ENCODE measurements at places on chromosomes 13 and 19. TPM values are rescaled to one million over a fixed set of nuclear protein-coding genes. Genes with fewer than 3 reads are reported as not detected.

DNA sequence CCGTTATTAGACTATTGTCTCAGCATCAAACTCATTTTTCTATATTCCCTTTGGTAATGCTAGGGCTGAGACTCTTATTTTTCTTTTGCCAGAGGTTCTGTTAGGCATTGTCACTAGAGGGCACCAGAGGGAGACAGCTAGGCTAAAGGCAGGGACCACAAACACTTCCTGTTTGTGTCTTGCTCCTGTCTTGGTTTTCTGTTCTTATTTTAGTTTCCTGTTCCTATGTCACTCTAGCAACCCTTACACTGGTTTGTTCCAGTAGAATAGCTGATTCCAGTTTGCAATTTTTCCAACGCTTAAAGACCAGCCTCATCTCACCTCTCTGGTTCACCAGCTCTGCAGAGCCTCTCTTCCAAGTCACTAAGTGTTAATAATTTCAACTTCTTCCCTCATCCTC, 772.0 kb downstream of the DIAPH3 start:
- peak; percentile 66 for DNase-seq

DNA sequence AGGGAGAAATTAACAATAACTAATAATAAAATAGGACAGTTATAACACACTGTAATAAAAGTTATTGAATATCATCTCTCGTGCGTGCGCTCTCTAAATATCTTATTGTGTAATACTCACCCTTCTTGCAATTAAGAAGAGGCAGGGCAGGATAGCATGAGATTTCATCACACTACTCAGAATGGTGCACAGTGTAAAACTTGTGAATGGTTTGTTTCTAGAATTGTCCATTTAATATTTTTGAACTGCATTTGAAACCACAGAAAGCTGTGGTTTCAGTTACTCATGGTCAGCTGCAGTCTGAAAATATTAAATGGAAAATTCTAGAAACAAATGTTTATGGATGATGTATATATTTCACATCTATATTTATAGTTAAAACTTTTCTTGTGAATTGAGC, 161.1 kb downstream of the DCT start:
- DNase-seq: peak; percentile 75

GRCh38 chr19:51566489-51567100, 4.5 kb upstream of the ZNF175 start:
- DNase-seq: no peak

DNA sequence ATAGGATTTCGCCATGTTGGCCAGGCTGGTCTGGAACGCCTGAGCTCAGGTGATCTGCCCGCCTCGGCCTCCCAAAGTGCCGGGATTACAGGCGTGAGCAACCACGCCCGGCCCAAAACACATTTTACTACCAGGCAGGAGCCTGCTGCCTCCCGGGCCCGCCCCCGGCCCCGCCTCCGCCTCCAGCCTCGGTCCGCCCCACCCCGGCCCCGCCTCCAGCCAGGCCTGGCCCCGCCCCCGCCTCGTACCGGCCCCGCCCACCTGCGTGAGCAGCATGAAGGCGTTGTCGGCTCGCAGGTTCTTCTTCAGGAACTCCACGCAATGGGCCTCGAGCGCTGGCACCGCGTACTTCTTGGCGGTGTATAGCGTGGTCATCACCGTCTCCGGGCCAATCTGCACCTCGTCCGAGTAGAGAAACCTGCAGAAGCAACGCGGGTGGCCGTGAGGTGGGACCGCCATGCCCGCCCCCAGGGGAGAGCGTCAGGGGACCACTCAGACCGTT, 22.7 kb downstream of the BTBD2 start:
- DNase-seq: no peak

- DNase-seq: no peak
These were observed 50.6 kb downstream of the CELF5 start for GRCh38 chr19:3274942-3275582.

- peak; percentile 81 for DNase-seq
These were observed 1.6 kb upstream of the TNNI3 start for GRCh38 chr19:55158848-55159749.

- peak; percentile 96 for DNase-seq
These were observed 135.1 kb upstream of the FRY start for GRCh38 chr13:31896427-31896826.

DNA sequence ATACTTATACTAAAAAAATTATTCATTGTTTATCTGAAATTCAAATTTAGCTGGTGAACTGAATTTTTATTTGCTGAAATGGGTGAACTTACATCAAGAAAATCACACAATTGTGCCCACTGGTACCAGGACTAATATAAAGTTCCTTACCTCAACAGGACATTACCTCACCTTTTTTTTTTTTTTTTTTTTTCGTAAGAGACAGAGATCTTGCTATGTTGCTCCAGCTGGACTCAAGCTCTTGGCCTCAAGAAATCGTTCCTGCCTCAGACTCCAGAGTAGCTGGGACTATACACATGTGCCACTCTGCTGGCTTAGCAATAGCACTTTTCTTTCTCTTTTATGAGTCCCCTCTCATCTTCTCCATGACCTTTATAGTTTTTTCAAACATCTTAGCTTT, 22.5 kb upstream of the NDFIP2 start:
- DNase-seq: no peak

DNA sequence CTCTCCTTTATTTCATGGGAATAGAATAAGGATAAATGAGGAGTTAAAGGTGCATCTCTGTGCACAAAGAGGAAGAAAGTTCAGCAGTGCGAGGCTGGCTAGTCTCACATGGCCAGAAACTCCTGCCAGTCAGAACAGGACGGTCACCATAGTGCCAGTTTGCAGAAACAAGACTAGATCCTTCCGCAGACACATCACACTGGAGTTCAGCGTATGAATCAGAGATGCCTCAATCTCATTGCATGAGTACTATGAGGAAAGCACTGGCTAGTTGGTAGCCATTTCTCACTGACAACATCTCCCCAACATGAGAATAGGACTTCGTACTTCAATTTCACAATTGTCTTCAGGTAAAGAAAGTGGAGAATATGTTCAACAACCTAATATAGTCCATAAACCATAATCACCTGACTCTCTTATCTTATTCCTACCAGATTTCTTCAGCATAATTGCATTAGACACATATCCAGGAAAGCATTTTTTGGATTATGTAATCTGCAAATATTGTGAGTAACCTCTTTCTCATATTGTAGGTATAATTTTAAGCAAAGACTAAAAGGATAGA, 34.9 kb downstream of the RXFP2 start:
- no peak for DNase-seq

- peak; percentile 86 for DNase-seq
These were observed at the start of gene CEBPG for GRCh38 chr19:33373453-33374235. TSS of gene CEBPG (plus strand) at chr19:33373709. CDS start at chr19:33379240, 5,531 bp downstream.

GRCh38 chr19:56142087-56142787, 1.1 kb downstream of the ZNF444 start:
- DNase-seq: no peak

LRRC63 gene
- total RNA-seq: not detected

- no peak for DNase-seq
These were observed 111.6 kb downstream of the GGACT start for GRCh38 chr13:100476963-100477362.

ZNF772 gene
- total RNA-seq: 17.9 TPM

DNA sequence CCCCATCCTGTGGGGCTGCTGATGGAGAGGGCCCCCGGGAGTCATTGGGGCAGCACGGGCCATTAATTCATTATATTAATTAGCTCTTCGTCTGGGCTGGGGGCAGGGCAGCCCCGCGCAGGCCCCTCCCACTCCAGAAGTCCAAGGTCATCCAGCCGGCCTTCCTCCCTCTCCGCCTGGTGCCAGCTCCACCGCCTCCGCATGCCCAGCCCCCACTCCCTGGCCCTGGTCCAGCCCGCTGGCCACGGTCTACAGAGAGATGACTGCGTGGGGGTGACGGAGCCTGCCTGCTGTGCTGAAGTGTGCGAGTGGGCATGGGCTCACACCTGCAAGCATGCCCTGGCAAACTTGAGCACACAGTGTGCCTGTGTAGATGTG, 8.8 kb downstream of the IGLON5 start:
- DNase-seq: no peak

DNA sequence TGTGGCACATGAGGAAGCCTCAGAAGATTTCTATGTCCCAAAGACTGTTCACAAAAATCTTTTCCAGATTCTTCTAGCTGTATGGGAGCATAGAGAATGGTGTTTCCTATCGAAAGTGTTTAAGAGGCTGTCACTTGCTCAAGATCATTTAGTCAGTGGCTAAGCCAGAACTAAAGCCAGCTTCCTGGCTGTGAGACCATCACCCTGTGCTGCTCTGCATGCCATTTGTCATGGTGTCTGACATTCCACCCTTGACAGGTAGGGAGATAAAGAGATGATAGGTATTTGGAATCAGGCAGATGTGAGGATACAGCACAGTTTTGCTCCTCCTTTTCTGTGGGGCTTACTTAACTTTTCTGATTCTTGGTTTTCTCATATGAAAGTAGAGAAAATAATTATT, 177.3 kb downstream of the DNAJC15 start:
- no peak for DNase-seq

DMAC2 gene
- total RNA-seq: 53.6 TPM

ZSCAN5B gene
- total RNA-seq: not detected

FAM124A gene
- total RNA-seq: not detected

GRCh38 chr19:28425046-28425931, 787.7 kb downstream of the UQCRFS1 start:
- DNase-seq: no peak

LIPE gene
- 2.8 TPM for total RNA-seq

DNA sequence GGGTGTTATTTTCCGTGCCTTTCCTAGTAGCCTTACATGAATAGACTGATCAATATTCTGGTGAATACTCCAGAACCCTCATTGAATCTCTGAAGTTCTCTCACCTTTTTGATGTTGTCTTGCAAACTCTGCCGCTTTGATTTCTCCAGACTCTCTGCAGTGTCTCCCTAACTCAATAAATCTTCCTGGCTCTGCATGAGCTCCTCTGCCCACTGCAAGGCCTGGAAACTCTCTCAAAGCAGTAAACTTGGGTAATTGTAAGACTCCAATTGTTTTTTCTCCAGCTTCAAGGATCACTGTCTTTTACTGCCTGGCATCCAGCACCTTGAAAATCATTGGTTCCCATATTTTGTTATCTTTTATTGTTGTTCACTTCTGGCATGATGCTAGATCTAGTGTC, 198.4 kb downstream of the GPC5 start:
- DNase-seq: no peak

DNA sequence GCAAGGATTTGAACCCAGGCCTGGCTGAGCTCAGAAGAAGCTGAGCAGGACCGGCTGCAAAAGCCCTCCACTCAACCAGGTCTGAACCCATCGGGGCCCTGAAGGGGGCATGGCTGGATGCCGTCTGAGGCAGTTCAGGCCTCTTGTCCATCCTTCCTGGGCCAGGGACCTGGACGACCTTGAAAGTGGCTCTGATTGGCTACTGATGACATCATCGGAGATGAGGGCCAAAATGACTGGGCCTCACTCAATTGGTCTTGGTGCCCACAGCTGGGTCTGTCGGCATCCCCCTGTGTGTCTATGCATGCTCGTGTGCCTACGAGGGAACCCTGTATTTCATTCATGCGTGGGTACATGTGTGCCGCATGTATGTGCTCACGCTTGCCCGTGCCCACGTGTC, 71.8 kb downstream of the PTPRS start:
- no peak for DNase-seq

- DNase-seq: peak; percentile 84
These were observed 24.9 kb upstream of the HNRNPA1L2 start for GRCh38 chr13:52617070-52618060.

DNA sequence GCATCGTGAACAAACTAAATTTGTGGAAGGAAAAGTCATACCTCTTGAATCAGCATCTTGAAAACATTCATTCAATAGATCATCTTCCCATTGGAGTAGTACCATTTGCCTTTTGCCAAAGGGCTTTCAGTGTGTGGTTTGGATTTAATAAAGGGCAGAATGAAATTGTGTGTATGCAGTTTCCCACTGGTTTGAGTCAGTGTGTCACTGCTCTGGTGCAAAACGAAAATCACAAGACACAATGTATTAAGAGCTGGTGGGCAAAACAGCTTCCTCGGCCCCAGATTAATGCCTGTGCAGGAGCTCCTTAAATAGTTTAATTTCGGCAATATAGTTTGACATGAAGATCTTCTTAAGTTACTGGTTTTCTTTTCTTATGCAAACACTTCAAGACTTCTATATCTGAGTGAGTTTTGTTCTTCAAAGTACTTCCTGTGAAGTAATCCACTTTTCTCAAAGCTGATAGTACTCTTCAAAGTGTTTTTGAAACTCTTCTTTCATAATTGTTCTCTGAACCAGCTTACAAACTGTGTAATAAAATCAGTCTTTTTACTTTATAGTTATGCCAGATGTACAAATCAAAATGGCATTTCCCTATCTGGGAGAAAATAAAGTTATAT, 32.1 kb downstream of the RASL11A start:
- DNase-seq: no peak

DNA sequence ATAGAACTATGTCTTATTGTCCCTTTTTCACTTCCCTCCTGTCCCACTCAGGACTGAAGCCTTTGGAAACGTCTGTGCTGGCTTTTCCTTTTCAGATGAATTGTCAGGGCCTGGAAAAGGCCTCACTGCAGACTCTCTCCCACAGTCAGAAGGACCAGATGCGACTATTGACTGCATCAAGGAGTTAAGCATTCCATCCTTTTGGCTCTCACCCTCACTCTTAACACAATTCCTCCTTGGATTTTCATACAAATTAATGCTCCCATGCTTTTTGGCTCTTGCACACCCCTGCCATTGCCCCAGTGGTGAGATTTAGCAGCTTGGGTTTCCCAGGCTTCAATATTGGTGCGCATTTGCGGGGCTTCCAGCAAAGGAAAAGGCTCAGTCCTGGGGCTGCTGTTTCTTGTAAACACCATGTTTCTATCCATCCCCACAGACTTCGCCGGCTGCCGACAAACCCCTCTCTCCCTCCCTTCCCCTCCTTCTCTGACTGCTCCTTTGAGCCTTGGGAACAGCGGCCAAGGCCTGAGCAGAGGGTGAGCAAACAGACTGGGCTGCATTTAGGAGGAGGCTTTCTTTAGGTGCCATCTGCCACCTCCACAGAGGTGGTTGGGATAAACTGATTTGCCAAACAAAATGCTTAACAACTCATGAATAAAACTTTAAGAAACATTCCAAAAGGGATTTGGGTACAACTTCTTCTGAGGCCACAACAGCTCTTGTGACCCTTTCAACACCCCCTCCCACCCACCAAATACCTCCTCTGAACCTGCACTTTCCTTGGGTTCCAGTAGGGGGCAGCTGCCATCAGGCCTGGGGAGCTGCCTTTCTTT, 48.6 kb upstream of the PCDH8 start:
- DNase-seq: no peak

CHAMP1 gene
- total RNA-seq: 33.8 TPM

- no peak for DNase-seq
These were observed 281.8 kb downstream of the DLEU7 start for GRCh38 chr13:50561739-50562138.

NLRP4 gene
- not detected for total RNA-seq

- no peak for DNase-seq
These were observed 3.0 kb downstream of the CD209 start for GRCh38 chr19:7744199-7744786.
